ENCODE measurements at places on chromosomes 11 and 22.

GRCh38 chr22:20174785-20175596, 24.1 kb upstream of the CCDC188 start:
- DNase-seq, result peak; percentile 24

DNA sequence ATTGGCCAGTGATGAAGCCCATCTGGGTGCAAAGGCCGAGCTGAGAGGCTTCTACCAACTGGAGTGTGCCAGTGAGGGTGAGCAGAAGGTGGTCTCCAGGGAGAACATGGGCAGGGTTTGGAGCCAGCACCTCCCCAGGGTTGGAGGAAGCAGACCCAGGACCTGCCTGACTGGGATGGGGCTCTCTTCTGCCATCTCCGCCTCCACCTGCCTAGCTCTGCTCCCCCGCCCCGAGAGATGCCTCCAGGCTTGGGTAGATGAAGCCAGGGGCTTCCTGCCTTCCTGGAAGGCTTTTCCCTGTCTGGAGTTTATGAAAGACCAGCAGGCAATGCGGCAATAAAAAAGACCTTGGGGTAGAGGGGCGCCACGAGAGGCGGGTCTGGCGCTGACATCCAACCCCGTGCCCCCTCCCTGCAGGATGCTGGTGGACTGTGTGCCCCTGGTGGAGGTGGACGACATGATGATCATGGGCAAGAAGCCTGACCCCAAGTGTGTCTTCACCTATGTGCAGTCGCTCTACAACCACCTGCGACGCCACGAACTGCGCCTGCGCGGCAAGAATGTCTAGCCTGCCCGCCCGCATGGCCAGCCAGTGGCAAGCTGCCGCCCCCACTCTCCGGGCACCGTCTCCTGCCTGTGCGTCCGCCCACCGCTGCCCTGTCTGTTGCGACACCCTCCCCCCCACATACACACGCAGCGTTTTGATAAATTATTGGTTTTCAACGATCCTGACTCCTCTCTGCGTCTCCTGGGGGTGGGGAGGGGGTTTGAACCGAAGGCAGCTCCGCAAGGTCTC, 3.3 kb downstream of the SELENOM start:
- DNase-seq, result no peak

DNA sequence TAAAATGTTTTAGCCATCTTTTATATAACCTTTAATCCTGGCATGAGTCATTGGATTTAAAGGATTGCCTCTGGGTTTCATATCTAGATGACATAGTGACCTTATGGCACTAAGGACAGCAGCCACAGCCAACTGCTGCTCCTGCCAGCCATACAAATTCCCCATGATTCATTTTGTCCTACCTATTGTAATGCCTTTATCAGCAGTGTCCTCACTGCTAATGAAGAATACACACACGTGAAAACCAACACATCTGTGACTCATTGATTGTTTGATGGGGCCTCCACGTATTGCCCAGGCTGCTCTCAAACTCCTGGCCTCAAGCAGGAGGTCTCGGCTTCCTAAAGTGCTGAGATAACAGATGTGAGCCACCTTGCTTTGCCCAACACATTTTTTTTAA, 1.8 kb downstream of the LDHAL6A start:
- no peak for DNase-seq

- DNase-seq, result no peak
These were observed 510.5 kb upstream of the CCDC179 start for GRCh38 chr11:23370580-23371275.

- no peak for DNase-seq
These were observed 11.8 kb downstream of the SAMM50 start for GRCh38 chr22:43967069-43967468.

- no peak for DNase-seq
These were observed 58.2 kb downstream of the TIMP3 start for GRCh38 chr22:32859743-32860142.

DNA sequence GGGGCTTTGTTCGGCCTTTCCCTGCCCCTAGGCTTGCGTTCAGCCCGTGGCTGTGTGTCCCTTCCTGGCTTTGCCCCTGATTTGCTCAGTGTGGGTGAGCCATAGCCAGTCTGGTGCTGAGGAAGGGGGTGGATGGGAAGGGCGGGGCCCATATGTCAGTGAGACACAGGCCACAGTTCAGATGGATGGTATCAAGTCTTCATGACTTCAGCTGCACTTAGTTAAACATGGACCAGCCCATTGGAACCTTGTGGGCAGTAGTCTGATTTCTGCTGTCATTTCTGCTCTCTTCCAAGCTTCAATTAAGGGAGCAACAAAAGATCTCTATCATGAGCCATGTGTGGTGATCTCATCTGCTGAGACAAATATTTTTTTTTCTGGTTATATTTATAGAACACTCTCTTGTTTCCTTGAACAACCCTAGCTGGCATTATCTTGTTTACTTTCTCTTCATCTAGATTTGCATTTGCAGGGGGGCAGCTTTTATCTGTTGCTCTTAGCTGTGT, 21.6 kb upstream of the PEX26 start:
- DNase-seq, result no peak

DNA sequence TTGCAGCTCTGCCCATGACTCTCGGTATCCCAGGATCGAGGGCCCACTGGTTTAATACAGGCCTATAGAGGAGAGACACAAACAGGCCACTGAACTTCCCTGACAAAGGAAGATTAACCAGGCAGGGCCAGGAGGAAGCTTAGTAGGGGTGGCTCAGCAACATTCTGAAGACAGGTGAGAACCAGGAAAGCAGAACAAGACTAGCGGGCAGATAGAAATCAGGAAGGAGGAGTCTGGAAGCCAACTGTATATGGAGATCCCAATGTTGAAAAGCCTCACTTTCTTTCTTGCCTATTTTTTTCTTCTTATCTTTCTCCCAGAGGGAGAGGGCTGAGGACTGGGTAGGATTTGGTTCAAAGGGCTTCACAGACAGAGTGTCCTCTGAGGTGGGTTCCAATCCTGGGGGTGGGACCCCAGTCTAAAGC, 5.4 kb downstream of the PI4KA start:
- no peak for DNase-seq

GRCh38 chr11:108324587-108324986, 101.7 kb downstream of the ATM start:
- DNase-seq, result no peak

DNA sequence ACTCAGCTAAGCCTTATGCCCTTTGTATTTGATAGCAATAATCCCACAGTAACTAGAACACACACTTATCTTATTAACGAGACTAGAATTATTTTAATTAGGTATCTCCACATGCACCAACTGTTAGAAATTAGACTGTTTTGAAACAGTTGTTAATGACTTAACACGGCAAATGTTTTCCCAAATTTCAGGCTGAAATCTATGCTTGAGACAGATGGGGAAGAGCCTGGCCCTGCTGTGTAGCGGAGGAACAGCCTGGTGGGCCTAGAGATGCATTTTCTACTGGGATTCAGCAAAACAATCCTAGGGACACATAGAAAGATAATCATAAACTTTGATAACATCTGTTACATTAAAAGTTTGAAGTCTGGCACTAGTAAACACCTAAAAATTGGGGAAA, 273.4 kb downstream of the TTC28 start:
- no peak for DNase-seq

DNA sequence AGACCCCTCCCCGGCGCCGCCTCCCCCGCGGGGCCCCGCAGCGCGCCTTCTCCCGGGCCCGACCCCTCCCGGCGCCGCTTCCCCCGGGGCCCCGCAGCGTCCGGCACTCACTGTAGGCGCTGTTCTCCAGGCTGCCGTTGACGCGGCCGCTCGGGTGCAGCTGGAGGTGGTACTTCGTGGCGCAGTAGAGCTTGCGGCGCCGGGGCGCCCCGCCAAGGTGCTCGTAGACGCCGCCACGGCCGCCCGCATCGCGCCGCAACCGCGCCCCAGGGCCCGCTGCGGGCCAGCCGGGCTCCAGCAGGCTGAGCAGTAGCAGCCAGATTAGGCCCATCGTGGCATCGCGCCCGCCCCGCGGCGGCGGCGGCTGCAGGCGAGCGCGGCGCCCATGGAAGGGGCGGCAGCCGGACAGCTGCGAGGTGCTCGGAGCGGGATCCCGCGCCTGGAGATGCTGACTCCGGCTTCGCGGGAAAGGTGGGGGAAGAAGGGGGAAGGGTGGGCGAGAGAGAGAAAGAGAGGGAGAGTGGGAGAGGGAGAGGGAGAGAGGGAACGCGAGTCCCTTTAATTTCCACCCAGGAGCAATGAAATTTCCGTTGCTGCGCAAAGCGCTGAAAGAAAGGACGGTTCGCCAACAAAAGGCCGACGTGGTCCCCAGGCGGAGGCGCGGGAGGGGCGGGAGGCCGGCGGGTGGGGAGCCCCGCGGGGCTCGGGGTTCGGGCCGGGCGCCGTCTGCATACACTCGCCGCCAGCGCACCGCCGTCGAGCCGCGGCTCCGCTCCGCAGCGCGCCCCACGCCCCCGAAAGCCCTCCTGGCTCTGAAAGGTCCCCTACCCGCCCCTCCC, at the start of gene FGF3:
Gene FGF3, minus strand, starts transcription at position 814 of the 839 bp plus-strand sequence. Its CDS starts 483 bp downstream, at position 331.
- no peak for DNase-seq

DNA sequence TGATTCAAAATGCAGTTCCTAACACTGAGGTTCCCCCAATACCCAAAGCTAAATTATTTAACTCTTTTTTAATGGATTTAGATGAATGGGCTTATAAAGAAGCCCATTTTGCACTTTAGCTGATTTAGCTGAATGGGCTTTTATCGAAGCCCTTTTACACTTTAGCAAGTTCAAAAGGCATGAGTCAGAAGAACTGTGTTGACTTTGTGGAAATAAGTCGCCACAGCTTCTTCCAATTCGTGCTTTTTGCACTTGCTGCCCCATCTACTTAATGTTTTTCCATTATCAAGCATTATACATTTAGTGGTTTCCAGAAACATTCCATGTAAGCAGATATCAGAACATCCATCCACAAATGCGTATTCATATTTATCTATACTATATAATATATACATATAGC, 20.5 kb upstream of the GRIA4 start:
- DNase-seq, result no peak

DNA sequence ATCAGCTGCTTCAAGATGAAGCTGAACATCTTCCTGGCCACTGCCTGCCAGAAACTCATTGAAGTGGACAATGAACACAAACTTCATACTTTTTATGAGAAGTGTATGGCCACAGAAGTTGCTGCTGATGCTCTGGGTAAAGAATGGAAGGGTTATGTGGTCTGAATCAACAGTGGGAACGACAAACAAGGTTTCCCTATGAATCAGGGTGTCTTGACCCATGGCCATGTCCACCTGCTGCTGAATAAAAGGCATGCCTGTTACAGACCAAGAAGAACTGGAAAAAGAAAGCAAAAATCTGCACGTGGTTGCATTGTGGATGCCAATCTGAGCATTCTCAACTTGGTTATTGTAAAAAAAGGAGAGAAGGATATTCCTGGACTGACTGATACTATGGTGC, 22.2 kb upstream of the BIRC3 start:
- no peak for DNase-seq

DNA sequence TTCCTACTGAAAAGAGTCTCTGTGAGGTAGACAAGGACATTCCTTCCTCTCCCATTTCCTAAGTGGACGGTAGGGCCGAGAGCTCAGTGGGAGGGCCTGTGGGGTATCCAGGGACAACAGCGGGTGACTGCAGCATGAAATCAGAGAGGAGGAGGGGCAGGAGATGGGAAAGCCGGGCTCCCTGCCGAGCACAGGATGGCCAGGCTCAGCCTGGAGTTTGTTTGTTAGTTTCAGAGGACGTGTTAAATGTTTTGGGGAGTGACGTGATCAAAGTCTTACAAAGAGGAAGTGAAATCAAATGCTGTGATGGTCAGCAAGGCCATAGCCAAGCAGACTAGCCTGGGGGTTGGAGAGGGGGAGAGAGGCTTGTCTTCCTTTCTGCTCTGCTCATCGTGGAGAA, 152.7 kb downstream of the ADAMTS15 start:
- no peak for DNase-seq

DNA sequence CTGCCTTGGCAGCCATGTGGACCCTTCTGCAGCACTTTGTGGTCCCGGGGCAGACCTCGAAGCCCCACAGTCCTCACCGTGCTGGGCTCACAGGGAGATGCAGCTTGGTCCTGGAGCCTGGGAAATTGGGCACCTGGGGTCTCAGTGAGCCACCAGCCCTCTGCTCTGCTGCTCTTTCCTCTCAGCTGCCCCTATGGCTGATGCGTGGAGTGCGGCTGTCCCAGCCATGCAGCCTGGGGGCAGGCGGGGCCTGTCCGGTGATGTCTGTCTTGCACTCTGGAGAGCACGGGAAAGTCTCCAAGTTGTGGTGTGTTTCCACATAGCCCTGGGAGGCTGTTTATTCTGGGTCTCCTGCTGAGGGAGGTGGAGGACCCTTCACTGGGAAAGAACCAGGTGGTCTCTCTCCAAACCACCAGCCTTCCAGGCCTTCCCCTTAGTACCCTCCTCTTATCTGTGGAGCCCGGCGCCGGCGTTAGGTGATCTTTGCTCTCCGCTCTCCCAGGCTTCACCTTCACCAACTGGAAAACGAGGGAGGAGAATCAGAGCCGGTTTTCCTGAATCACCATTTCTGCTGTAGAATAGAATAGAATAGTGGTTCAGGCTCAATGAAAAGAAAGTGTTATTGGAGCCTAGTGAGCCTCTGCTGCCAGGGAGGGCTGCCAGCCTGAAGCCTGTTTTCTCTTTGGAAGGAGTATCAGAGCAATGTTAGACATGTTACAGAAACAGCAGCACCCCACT, 41.2 kb upstream of the GRAMD4 start:
- DNase-seq, result no peak

GRCh38 chr22:46851941-46852340, 89.5 kb downstream of the TBC1D22A start:
- no peak for DNase-seq

- no peak for DNase-seq
These were observed 63.7 kb downstream of the CYTH4 start for GRCh38 chr22:37345863-37346504.

DNA sequence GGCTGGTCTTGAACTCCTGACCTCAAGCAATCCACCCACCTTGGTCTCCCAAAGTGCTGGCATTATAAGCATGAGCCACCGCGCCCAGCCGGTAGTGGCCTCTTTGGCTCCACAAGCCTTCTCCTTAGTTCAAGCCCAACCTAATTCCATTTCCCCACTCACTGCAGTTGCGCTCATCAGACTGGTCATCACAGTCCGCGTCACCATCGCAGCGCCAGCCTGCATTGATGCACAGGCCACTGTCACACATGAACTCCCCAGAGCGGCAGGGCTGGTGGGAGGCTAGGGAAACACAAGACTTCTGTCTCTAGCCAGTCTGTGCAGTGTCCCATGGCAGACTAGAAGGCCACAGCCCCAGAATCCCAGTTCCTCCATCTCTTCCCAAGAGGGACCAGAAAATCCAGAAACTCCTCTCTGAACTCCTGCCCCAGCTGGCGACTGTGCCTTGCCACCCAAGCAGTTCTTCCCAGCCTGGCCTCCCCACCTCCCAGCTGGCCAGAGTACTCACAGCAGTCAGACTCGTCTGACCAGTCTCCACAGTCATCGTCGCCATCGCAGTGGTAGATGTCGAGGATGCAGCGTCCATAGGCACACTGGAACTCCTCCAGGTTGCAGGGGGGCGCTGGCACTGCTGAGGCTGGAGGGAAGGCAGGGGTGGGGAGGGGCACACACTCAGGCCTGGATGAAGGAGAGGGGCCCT, 19.8 kb downstream of the LRP4 start:
- DNase-seq, result no peak

- DNase-seq, result no peak
These were observed 66.5 kb downstream of the DBX1 start for GRCh38 chr11:20093775-20094174.

- DNase-seq, result no peak
These were observed 130.6 kb downstream of the RRAS2 start for GRCh38 chr11:14228356-14228755.

Measured in ACHN (cell line).